ENCODE measurements at places on chromosomes 16 and 17. TPM values are rescaled to one million over a fixed set of nuclear protein-coding genes. Genes with fewer than 3 reads are reported as not detected.

Gene SLFN14
- not detected for total RNA-seq

Gene CHRNE
- not detected for total RNA-seq

Gene PRSS33
- total RNA-seq = not detected

Gene KRT10
- 56.8 TPM for total RNA-seq

Gene OR1A2
- total RNA-seq = not detected

Gene HOXB3
- total RNA-seq = 7.3 TPM

- no peak for DNase-seq
These were observed 27.4 kb downstream of the IQCK start for GRCh38 chr16:19745286-19746010.

GRCh38 chr17:40659911-40660310, 5.1 kb downstream of the KRT222 start:
- no peak for DNase-seq

DNA sequence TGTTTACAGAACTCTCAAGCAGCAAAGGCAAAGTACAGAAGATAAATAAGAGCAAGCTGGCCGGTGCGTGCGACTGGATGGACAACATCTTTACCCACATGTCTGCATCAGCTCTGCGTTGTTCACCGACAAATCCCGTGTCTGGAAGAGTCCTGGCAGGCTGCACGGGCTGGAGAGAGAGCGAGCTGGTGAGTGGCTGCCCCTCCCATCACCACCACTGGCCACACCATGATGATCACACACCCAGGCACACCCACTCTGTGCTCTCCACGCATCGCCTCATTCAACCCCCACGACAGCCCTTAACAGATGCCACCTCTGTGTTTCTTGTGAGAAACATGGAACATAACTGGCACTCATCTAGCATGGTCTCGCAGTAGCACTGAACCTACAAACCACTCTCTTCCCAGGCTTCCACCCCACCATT, 59.2 kb downstream of the ANKRD11 start:
- DNase-seq = no peak

- DNase-seq = peak; percentile 42
These were observed 3.2 kb downstream of the CA10 start for GRCh38 chr17:52155301-52155700.

DNA sequence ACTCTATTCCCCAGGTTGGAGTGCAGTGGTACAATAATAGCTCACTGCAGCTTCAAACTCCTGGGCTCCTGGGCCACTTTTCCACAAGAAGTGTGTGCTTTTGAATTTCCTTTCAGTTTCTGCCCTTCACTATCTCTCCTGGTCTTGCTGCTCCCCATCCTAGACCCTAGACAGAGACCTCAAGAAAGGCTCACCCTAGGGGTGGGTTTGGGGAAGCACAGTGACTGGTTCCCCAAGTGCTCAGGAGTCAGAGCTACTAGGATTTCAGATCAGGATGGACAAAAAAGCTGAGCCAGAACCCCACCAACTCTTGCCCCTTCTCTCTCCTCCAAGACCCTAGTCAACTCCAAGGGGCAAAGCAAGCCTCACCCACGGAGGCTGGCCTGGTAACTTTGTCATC, 1.6 kb upstream of the SEBOX start:
- DNase-seq = no peak

DNA sequence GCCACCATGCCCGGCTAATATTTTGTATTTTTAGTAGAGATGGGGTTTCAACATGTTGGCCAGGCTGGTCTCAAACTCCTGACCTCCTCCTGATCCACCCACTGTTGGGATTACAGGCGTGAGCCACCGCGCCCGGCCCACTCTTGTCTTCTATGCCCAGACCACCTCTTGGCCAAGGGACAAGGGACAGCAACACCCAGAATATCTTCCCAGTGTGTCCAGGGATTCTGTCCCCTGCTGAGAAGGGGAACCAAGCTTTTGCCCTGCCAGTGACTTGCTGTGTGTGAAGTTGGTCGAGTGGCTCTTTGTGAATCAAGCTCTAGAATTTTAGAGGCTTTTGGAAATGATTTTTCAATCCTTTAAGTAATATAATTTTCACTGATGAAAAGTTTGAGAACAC, 1.7 kb upstream of the MPO start:
- DNase-seq = no peak

- no peak for DNase-seq
These were observed 19.5 kb downstream of the SDR42E2 start for GRCh38 chr16:22181843-22182242.

DNA sequence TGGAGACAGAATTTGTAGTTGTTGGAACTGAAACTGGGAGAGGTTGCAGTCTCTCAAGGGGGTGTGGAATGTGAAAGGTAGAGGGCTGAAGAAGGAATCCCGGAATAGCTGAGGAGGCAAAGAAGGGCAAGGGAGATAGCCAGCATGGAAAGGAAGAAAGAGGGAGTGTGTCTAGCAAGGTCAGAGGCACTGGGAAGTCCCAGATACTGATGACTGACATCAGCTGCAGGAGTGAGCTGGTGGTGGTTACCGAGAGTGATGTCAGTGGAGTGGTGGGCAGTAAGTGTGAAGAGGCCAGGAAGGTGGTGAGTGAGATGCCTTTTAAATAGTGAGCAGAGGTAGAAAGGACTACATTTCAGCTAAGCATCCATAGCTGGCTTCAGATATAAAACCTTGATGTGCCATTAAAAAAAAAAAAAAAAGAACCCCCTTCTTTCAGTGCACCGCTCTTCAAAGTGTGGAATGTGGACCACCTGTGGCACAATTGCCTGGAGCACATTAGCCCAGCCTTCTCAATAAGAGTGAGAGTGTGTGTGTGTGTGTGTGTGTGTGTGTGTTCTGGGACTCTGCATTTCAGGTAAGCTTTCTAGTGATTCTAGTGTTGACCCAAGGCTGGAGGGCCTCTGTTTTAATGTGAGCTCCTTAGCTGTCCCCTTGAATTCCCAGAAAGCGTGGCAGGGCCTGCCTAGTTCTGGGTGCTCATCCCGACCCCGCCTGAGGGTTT, 8.5 kb downstream of the PRMT7 start:
- DNase-seq = no peak

DNA sequence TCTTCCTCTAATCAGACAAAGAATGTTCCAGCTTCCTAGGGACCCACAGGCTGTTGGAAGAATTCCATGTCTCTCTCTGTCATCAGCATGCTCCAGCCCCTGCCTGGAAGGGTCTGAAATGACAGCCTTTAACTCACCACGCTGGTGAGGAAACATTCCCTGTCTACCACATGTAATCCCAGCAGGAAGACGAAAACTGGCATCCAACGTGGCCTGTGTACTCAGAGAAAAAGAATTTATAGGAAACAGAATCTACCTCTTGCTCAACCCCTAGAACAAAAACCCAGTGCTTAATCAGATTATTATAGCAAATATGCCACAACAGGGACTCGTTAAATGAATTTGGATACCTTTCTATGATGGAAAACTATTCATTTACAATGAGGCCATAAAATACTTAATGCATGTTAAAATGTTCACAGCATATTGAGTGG, 147.3 kb upstream of the FOXF1 start:
- peak; percentile 55 for DNase-seq

GRCh38 chr16:48907906-48908634, 298.1 kb upstream of the N4BP1 start:
- DNase-seq = peak; percentile 34

DNA sequence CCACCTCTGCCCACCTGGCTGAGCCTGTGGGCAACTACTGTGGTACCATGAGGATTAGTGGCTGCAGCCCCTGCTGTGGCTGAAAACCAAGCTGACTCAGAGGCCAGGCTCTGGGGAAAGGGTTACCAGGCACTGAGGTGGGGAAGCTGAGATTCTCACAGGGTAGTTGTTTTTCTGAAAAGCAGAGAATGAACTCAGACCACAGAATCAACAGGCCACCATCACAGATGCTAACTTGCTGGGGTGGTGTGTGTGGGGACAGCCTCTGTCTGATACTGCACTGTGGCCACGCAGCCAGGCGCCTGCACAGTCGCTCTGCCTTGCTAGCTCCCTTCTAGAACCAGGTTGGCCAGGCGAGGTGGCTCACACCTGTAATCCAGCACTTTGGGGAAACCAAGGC, 28.8 kb downstream of the NPLOC4 start:
- DNase-seq = no peak

DNA sequence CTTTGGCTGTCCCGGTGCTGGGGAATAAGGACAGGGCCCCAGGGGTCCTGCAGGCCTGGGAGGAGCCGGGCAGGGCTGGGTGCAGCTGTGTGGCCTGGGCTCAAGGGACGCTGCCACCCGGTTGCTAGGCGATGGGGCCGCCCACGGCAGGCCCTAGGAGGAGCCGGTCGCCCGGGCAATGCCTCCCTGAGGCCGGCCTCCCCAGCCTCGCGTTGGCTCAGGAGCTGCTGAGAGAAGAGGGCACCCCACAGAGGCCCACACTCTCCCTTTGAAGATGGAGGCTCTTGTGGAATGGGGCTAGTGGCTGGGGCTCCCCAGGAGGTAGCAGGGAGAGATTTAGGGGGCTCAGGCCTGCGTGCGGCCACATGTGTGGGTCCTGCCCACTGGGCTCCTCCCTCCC, at the start of gene CIBAR2:
Gene CIBAR2, minus strand, starts transcription at position 109 of the 400 bp plus-strand sequence. CDS start 120 bp downstream, outside the sequence.
- DNase-seq = no peak

DNA sequence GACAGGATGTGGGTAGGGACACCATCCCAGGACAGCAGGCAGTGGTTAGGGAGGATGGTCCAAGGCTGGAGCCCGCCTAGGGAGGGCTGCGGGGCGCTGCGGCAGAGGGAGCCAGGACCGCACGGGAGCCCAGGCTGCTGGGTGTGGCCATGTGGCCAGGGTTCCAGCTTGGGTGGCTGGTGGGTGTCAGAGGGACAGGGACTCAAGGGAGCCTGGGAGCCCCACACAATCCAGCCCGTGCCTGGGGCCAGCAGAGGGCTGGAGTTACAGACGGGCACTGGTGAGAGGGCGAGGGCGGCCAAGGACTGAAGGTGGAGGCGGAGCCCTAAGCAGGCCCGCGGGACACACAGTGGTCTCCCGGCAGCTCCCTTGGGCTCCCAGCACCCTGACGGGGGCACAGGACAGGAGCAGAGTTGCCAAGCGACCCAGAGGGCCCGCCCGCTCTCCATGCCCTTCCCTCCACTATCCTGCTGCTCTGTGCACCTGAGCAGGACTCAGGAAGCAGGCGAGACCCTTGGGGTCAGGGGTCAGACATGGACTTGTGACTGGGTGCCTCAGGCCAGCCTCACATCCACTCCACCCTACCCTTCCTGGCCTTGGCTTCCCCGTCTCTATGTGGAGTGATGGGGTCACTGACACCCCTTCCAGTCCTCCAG, 7.1 kb downstream of the MRPL28 start:
- DNase-seq = no peak

- no peak for DNase-seq
These were observed 267.9 kb upstream of the CCL2 start for GRCh38 chr17:33987162-33987561.

DNA sequence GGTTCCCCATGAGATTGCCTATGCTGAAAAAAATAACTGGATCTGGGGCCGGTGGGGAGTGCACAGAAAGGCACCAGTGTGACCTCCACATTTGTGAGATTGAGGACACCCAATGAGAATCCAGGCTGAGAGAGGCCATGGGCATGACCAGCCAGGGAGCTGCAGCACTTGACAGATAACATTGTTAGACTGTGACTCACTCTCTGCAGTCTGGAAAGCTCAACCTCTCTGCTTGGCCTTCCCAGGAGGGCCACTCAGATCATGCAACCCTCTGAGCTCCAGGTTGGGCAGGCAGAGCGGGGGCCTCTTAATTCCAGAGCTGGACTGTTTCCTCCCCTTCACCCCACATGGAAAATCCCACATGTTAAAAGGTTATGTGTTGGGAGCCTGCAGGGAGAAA, 30.1 kb downstream of the FZD2 start:
- DNase-seq = peak; percentile 77

DNA sequence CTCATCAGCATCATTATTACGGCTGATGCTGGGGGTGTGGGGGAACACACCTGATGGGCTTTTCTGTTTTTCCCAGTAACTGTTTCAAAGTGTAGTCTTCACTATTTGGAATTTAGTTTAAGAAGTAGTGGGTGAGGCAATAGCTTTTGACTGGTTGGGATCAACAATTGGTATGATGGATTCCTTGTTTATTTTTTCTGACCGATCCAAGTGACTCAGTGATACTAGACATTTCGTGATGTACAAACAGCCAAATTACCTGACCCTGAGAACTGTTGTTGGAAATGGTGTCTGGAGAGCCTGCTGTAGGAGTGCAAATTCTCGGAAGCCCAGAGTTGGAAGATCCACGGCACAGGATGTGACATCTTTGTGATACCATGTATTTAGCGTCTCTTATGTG, 204.2 kb downstream of the PRKCA start:
- DNase-seq = no peak

DNA sequence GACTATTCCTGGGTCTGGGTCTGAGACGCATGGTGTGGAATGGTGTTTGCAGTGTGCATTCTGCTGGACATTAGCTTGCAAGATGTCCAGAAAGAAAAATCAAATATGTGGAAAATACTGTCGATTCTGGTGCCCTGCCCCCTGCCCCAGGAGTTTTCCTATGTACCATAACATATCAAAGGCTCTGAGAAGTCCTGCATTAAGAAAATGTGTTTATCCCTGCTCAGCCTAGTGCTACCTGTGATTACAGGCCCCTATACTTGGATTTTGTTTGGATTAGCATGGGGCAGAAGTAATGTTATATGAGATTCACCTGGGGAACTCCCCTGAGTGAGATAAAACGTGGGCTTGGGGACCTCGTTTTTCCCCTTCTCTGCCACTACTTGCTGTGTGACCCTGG, 325.0 kb downstream of the CBLN1 start:
- DNase-seq = no peak

DNA sequence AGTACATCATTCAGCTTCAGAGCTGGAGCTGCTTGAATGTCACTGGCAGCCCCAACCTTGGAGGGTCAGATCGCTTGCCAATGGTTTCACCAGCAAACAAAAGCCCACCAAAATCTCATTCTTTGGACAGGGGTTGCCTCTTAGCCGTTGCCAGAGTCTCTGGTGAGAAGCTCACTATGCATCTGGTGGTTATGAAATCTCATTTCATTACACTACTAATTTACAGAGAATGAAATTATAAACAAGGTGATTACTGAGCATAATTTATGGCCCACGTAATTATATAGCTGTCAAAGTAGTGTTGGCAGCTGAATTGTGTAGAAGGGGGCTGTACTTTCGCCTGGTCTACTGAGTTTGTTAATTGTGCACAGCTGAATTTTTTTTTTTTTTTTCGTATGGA, 688.9 kb upstream of the KIF2B start:
- DNase-seq = no peak

All from mammary epithelial cell (primary cell).